ENCODE measurements at places on chromosomes 2 and 18.
A peak's percentile ranks its signal among the peaks of the same experiment; 100 is the strongest.

DNA sequence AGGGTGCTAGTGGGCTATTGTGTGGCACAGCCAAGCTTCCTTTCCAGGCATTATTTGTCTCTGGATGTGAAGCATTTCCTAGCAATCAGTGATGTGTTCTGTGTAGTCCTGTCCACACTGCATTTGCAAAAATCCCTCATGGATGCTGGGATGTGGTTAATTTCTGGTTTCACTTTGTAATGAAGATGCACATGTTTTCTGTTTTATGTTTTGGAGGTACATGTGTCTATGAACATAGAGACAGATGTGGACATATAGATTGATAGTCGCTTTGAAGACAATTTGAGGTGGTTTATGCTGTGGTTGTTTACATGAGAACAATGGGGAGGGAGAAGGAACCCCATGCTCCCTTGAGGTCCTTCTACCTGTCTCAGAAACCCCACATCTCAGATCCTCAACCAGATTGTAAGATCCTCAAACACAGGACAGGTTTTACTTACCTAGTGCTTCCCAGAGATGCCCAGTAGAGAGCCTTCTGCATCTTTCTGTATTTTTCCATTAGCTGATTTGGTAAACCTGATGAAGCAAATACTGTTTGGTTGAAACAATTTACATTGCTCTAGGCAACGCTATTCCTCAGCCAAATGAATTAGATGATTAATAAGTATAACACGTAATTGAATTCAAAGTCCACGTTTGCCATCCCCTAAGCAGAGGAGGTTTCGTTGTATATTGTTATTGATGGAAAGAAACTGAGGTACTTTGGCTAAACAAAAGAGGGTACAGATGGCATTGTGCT, 204.4 kb downstream of the SPP2 start:
- no peak for DNase-seq

DNA sequence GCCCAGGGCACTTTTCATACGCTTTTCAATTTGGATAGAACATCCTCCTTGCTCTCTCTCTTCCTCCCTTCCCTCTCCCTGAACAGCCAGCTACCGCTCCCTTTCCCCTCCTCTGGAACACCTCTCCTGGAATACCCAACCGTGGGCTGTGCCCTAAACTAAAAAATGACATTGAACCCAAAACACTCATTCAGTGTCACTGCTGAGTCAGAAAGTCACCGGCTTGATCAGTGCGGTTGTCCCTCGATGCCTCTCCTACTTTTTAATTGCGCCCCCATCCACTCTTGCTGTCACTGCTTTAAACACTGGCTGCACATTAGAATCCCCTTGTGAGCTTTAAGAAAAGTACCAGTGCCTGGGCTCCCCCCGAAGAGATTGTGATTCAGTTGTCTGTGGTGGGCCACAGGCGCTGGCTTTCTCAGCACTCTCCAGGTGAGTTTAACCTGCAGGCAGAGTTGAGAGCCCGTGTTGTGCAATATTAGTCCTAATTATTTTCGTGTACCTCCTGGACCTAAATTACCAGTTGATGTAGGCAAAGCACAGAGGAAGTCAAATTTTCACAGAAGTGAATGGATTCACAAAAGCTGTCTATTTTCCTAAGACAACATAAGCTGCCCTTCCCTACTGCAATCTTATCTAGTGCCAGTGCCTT, 302.0 kb downstream of the PRKCE start:
- DNase-seq = no peak

DNA sequence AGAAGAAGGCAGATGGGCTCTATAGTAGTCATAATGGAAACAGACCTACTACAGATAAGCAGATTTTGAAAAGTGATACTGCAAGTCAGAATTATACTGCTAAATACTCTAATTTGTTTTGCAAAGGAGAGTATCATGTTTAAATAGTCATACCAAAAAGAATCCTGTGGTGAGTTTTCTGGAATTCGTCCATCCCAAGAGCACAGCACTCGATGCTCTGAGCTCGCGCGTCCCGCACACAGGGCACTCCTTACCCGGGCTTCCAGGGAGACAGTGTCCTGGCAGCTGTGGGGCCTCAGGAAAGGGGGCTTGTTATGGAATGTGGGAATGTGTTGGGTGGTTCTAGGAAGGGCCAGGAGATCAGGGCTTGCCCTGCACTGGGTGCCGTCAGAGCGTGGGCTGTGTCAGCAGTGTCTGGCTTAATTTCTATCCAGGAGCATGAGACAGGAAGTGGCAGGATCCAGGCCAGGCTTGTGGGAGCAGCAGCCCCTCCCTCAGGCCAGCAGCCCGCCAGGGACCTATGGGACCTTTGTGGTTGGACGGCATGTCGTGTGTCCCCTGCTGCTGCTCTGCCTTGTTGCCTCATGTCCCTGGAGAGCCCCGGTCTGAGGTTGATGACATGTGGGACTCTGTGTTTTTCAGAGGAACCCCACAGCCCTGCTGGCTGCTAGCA, 193.2 kb upstream of the TPO start:
- DNase-seq = no peak

DNA sequence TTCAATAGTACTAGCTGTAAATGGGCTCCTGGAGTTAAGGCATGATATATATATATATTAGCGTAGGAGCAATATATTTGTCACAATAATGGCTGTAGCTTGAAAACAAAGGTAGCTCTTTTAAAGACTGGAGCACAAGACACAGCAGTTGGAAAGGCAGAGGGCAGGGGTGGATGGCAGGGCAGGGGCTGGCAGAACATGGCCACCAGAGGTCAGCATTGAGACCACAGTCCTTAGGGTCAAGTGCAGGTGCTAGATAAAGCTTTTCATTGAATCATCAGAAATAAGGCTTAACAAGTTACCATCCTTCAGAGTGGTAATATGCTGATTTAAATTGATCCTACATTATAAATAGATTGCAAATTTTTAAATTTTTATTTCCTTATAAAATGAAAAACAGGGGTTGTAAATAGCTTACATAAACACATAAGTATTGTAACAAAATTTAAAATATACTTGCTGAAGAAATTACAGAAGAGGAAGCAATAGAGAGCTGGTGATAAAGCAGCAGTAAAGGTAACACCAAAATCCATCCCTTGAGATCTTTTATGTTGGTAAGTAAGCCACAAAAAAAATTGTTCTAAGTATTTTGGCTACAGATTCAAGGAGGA, 161.2 kb upstream of the PIEZO2 start:
- peak; percentile 55 for DNase-seq

DNA sequence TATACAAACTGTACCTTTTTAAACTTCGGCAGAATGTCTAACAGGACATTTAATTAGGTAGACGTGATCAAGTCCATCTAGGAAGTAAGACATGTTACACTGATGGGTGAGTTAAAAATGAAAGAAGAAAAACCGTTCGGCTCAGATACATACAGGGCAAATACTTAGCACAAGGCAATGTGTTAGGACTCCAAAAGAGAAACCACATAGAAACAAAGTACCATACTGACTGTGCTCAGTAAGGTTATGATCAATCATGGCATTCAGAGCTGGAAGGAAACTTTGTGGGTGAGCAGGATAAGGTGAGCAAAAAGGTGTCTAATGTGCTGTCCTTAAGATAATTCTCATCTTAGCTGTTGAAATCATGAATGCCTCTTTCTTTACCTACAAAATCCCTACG, 211.9 kb downstream of the STK39 start:
- no peak for DNase-seq

DNA sequence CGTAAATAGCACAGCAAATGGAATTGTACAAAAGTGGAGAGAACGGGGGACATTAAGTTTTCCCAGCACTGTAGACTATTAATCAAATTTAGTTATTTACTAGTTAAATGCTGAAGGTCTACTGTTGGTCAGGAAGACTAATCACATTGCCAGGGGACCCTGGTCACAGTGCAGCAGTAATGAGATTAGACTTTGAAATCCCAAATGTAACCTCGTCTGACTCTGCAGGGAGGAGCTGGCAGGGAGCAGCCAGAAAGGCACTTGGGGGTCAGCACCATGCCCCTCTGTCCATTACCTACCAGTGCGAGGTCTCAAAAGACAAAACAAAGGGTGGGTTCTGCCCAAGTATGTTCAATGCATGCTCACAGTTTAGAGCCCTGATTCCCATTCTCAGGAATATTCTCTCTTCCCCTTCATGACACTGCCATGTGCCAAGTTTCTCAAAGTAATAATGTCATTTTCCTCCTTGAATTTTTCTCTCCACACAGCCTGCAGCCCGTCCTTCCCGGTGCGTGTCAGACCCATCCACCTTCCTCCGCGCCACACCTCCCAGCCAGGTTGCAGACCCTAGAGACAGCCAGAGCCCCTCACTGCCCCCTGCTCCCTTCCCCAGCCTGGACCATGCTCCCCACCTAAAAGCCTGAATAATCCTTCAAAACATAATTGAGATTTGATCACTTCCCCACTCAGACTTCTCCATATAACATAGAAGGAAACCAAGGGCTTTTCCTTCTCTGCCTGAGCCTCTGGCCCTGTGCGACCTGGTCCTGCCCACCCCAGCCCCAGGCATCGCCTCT, 52.5 kb downstream of the TMEM18 start:
- DNase-seq = no peak

DNA sequence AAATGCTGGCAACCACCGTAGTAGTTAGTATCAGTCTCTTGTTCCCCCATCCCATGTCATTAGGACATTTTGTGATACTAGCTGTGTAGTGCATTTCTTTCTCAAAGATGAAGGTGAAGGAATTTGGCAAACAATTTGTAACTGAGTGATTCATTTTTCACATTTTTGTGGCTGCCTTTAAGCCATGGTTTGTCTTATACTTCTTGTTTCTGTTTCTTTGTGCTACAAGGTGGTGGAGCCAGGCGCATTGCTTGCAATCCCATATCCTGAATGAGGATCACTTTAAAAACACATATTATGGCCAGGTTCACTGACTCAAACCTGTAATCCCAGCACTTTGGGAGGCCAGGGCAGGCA, 40.6 kb downstream of the GPD2 start:
- DNase-seq = no peak

GRCh38 chr2:158795195-158795924, at the start of gene DAPL1:
DAPL1 (plus strand) TSS chr2:158795317; CDS start chr2:158795373, 56 bp downstream.
- DNase-seq = peak; percentile 41

GRCh38 chr2:84388133-84388532, 70.9 kb downstream of the SUCLG1 start:
- no peak for DNase-seq

- DNase-seq = no peak
Measured at GRCh38 chr18:1952486-1952885, 618.8 kb downstream of the METTL4 start.

DNA sequence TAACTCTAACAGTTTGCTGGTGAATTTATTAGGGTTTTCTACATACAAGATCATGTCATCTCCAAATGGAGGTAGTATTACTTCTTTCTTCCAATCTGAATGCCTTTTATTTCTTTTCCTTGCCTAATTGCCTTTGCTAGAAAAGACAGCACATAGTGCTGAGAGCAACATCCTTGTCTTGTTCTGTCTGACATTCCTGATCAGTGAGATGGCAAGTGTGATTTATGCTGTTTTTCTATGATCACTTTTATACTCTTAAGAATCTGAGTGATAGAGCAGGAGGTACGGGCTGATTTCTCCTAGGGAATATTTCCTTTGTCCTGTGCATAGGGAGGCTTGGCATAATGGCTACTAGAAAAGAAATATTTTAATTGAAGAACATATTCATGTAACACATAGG, 17.3 kb downstream of the LYPD6B start:
- DNase-seq = no peak

DNA sequence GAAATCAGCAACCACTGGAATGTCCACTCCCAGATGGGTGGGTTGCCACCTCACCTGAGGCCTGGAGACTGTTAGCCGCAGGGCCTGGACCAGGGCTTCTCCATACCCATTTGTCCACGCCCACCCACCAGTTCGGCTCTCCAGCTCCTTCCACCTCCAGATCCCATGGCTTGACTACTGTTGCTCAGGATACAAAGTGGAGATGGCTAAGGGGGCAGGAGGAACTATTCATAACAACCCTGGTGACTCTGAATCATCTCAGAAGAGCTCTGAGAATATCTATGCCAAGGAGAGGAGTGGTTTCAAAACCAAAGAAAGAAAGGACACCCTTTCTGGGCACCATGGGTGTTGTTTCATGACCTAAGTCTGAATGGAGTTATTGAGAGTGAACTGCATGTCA, 145.8 kb downstream of the LAMA3 start:
- DNase-seq = no peak

DNA sequence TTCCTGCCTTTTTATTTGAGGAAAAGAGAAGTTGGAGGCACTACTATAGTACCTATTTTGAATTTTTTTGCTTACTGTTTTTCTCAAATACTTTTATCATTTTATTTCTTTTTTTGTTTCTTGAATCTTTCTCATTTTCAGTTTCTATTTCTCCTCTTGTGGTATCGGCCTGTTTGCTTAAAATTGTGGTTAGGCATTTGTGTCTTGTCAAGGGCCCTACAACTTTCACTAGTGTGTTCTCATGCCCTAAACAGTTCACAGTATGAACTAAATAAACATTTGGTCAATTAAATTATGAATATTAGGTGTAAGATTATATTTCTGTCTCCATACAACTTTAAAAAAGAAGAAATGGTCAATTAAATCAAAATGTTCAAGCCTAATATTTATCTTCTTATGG, 613.5 kb downstream of the MBD2 start:
- DNase-seq = no peak

- DNase-seq = no peak
Measured at GRCh38 chr2:11419781-11420180, 46.2 kb downstream of the E2F6 start.

GRCh38 chr18:50848991-50849390, 29.2 kb upstream of the MRO start:
- no peak for DNase-seq

- no peak for DNase-seq
Measured at GRCh38 chr2:61928826-61929461, 23.5 kb downstream of the COMMD1 start.

- no peak for DNase-seq
Measured at GRCh38 chr18:22705328-22705727, 227.8 kb upstream of the RBBP8 start.

GRCh38 chr2:60297296-60298005, 256.0 kb downstream of the BCL11A start:
- DNase-seq = peak; percentile 37

- no peak for DNase-seq
Measured at GRCh38 chr2:19809206-19809605, 92.6 kb downstream of the TTC32 start.

GRCh38 chr18:52902188-52902587, 562.2 kb downstream of the DCC start:
- DNase-seq = no peak

GRCh38 chr2:111118481-111118980, 2.2 kb upstream of the BCL2L11 start:
- no peak for DNase-seq

- no peak for DNase-seq
Measured at GRCh38 chr2:107747964-107748583, 78.6 kb upstream of the RGPD4 start.

- DNase-seq = peak; percentile 86
Measured at GRCh38 chr2:156896294-156896693, 361.2 kb upstream of the GALNT5 start.

DNA sequence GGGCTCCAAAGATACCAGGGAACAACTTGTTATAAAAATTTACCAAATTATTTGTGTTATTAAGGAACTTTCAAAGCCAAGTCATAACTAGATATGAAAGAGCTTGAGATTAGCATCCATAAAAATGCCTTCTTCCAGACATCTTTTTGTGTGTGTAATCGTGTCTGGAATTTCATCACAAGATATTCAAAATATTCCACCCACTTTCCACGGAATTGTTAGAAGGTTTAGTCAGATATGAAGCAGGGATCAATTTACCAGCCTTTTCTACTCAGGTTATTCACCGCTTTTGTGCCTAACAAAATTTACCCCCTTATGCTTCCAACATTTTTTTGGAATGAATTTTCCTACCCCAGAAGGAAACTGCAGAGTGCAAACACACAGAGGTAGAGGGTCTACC, 130.2 kb upstream of the ACVR2A start:
- DNase-seq = no peak

- DNase-seq = no peak
Measured at GRCh38 chr18:78618726-78619125, 360.9 kb upstream of the SALL3 start.

Data from common myeloid progenitor, CD34-positive (primary cell).